Lower leg skin (tissue), 4 donors: ENCODE measurements at places on chromosomes 5 and 9. TPM values are rescaled to one million over a fixed set of nuclear protein-coding genes. Genes with fewer than 3 reads are reported as not detected.

The FOXD4L5 gene
- total RNA-seq = not detected

The EQTN gene
- total RNA-seq = not detected

The SLC6A3 gene
- total RNA-seq = not detected

GRCh38 chr5:38157024-38157423 is 101.3 kb upstream of the EGFLAM start:
- no peak for DNase-seq

The NUTM2F gene
- total RNA-seq = not detected

The TMEM171 gene
- 0.25 TPM for total RNA-seq

- peak; percentile 65 for DNase-seq
These were observed 205.9 kb downstream of the FSTL4 start for GRCh38 chr5:133406208-133406976.

DNA sequence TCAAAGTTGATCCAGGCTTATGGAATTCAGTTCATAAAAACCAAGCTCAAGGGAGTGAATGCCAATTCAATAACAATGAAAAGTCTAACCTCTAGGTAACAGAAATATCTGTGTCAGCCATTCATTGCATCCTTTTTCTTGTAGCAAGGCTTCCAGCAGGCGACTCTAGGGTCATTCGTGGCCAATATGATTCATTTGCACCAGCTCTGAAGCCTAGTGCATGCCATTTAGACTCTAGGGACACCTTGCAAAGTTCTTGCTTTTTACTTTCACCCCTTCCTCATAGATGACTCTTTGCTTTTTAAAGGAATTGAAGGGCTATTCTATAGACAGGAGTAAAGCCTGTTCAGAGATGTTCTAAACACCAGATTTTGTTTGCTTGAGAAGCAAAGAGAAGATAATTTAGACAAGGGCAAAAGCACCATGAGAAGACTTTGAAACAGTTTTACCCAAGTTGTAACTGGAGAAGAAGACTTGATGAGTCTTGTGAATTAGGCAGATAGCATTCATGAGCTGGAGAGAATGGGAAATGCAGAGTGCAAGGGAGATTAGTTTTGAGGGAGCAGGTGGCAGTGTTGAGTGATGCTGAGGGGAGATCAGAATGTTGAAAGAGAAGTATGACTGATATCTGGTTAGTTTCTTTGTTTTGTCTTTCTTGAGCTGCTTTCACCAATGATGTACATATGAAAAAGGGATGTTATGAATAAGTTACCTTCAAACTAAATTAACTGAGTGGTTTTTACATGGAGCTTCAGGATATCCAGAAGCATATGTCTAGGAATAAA is 94.5 kb downstream of the F2RL2 start:
- no peak for DNase-seq

The INSL4 gene
- not detected for total RNA-seq

GRCh38 chr5:133285583-133286021 is 233.8 kb downstream of the HSPA4 start:
- peak; percentile 28 for DNase-seq

- no peak for DNase-seq
These were observed 18.6 kb downstream of the GOLGA2 start for GRCh38 chr9:128257086-128257825.

- DNase-seq = no peak
These were observed 44.8 kb upstream of the RNF130 start for GRCh38 chr5:180116077-180116999.

GRCh38 chr5:137342764-137343163 is 156.4 kb downstream of the SPOCK1 start:
- no peak for DNase-seq

DNA sequence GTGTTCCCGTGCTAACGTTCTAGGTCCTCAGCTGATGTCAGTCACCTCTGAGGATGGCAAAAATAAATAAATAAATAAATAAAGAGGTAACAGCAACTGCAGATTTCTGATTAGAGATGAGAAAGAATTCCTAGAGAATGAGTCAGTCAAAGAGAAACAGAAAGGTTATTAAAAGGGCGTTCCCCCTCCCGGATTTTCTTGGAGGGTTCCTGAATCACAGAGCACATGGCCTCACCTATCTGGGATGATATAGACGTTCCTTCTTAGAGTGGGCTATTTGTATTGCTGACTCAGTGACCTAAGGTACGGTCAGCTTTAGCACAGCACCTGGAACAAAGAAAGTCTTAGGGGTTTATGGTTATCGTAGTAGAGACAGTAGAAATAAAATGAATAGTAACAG is 30.6 kb downstream of the HTR4 start:
- no peak for DNase-seq

- no peak for DNase-seq
These were observed 55.7 kb upstream of the SAP30L start for GRCh38 chr5:154390096-154390495.

DNA sequence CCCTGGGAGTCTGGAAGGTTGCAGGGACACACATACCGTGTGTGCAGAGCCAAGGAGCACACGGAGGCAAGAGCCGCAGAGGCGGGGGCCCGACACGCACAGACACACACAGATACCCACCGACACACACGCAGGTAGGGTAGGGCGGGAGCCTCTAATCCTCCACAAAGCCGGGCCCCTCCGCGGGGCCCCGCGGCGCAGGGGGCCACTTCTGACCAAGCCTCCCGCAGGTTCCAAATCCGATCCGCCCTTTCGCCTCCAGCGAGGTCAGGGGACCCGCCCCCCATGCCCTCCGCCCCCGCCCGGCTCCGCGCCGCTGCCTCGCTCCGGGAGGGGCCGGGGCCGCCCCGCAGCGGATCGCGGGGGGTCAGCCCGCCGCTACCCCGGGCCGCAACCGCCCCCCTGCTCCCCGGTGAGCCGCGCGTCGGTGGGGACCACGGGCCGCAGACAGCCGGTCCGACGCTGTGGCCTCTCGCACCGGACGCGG is 1.4 kb upstream of the LMX1B start:
- no peak for DNase-seq

DNA sequence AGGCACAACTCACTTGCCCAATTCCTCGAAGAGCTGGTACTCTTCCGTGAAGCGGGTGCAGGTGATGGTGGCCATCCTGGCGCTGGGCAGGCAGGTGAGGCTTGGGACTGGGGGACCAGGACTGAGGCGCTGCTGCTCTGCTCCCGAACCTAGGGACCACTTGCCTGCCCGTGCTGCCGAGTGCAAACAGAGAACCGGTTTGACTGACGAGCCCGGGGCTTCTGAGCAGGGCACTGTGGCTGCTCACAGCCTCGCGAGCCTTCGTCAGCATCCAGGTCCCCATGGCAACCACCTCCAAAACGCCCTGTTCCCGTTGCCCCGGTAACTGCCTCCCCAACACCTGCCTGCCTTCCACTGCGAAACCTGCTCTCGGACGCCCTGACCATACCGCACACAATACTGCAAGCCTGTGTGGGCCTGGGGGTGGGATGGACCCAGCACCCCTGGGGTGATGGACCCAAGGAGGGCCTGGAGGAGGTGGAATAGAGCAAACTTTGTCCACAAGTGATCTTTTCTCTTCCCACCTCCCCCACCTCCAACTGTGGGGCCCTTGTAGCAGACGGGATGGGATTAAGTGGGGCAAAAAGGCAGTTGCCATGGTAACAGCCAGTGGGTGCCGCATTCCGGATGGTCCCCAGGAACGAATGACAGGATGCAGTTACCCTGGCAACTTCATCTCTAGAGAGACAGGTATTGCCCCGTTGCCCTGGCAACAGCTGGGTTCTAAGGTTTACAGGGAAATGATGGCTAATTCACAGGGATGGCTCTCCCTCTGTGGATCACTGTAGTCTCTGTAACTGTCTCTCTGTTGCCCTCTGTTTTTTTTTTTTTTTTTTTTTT is at the start of gene CAMK2A:
Gene CAMK2A, minus strand, starts transcription at position 223 of the 840 bp plus-strand sequence. Its CDS starts 148 bp downstream, at position 75.
- DNase-seq = no peak

The PCDHB13 gene
- 5.2 TPM for total RNA-seq

DNA sequence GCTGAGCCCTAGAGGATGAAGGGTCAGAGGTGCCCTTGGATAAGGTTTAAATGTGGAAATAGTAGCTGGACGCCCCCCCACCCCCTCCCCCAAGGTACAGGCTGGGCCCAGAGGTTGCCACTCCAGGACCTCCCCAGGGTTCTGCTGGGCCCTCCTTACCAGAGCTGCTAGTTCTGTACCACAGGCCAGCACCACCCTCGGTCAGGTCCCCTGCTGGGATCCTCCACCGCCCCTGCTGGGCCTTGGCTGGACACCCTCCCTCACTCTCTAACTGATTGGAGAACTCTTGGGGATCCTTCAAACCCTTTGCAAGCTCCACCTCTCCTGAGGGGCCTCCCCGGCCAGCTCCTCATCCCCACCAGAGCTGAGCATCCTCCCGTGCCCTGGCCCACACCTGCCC is 34.9 kb downstream of the PTGES start:
- DNase-seq = no peak

The GABRA1 gene
- not detected for total RNA-seq

DNA sequence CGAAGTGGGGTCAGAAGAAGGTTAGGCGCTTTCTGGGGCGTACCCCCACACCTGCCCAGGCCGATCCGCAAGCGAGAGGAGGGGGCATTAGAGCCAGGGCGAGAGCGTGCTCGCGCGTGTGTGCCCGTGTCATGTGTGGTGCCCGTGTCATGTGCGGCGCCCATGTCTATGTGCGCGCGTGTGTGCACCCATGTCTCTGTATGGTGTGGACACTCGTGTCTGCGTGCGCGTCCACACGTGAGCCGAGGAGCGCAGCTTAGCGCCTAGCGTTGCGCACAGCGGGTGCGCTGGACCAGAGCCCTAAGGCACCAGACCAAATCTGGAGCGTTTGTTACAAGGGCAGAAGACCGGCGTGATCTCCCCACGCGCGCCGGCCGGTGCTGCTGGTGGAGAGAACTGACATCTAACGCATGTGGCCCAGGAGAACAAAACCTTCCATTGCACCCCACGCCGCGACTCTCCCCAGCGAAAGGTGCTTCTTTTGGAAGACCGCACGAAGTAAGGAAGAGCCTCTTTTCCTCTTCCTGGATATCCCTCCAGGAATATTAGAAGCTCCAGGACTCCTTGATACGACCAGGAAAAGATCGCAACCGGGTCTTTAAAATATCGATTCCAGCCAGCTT is 644 bp downstream of the NIM1K start:
- DNase-seq = no peak

The ISCA1 gene
- 27.1 TPM for total RNA-seq

The BDP1 gene
- 31.2 TPM for total RNA-seq

DNA sequence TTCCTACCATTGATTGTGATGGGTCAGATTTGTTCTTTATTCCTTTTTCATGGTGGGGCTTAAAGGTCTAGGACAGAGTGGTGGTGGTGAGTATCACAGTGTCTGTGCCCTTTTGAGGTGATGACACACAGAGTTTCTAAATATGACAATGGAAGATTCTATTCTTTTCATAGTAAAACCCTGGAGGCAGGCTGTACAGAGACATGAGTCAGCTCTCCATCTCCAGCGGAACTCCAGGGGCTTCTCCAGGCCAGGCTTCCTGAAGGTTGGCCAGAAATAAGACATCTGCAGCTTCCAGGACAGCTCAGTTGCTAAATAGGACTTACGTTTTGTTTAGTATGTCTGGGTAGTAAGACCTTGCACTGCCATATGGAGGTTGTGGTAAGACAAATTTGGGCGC is 229.5 kb downstream of the CD180 start:
- no peak for DNase-seq

- DNase-seq = no peak
These were observed 245.8 kb upstream of the PCSK5 start for GRCh38 chr9:75644649-75645048.

The ST6GALNAC4 gene
- total RNA-seq = 9.1 TPM

DNA sequence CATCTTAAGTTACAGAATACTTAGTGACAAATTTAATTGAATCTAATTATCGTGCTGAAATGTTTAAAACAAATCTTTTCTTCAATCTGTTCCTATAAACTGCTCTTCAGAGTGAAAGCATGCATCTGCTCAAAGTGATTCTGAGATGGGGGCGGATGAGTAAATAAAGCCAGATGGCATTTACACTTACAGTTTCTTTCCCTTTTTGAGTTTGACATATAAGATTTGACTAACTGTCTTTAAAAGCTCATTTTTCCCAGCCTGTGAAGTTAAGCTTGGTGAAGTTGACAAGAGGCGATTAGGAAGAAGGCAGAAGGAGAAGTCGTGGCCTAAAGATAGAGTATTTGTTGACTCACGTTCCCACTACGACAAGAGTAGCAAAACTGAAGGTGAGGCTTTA is 137.4 kb downstream of the LPAR1 start:
- no peak for DNase-seq

DNA sequence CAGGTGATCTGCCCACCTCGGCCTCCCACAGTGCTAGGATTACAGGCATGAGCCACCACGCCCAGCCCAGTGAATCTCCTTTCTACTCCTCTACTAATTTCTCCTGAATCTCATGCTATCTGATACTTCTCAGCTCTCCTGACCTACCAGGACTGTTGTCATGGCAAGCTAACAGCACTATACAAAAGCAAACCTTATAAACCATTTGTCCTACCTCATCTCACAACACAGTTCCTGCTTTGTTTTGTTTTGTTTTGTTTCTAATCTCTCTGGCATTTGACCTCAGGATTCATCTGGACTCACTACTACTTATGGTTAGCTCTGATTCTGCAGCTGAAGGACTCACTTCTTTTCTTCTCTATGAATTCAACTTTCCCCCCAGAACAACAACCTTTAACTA is 734.8 kb downstream of the TLE1 start:
- DNase-seq = no peak
